ENCODE measurements at places on chromosomes 16 and 17. TPM values are rescaled to one million over a fixed set of nuclear protein-coding genes. Genes with fewer than 3 reads are reported as not detected.

FNDC8 gene
- not detected for total RNA-seq

SNTB2 gene
- total RNA-seq, result 24.5 TPM

SLC38A8 gene
- total RNA-seq, result not detected

TMC8 gene
- 7.8 TPM for total RNA-seq

TBC1D28 gene
- not detected for total RNA-seq

Measured in skeletal muscle tissue (tissue), 5 donors.